ENCODE measurements at places on chromosomes 13 and 19.

GRCh38 chr19:10068205-10068604 is 17.9 kb upstream of the SHFL start:
- peak; percentile 15 for DNase-seq

GRCh38 chr19:31377736-31378135 is 28.5 kb upstream of the TSHZ3 start:
- DNase-seq: no peak

GRCh38 chr13:40031031-40031430 is 375.6 kb downstream of the COG6 start:
- no peak for DNase-seq

GRCh38 chr13:66128692-66129269 is 1101.4 kb downstream of the PCDH9 start:
- DNase-seq: no peak

- DNase-seq: no peak
Measured at GRCh38 chr19:37989855-37990254, 82.8 kb downstream of the SIPA1L3 start.

DNA sequence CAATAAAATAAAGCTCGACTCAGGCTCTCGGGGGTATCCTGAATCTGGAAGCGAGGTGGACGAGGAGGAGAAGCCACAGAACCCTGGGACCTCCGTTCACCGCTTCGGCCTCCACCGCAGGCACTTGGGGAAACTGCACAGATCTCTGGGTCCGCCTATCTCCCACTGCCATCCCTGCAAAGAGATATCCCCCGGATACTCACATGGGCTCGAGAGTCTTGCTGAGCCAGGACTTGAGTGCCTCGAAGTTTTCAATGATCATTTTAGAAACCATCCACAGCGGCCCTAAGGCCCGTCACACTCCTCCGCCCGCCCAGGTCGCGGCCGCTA is 589 bp downstream of the RBM26 start:
- no peak for DNase-seq

- peak; percentile 14 for DNase-seq
Measured at GRCh38 chr19:49997709-49998108, 27.5 kb downstream of the VRK3 start.

GRCh38 chr13:101965096-101965495 is 436.8 kb downstream of the FGF14 start:
- no peak for DNase-seq

- DNase-seq: no peak
Measured at GRCh38 chr19:29273000-29273640, 60.2 kb upstream of the UQCRFS1 start.

DNA sequence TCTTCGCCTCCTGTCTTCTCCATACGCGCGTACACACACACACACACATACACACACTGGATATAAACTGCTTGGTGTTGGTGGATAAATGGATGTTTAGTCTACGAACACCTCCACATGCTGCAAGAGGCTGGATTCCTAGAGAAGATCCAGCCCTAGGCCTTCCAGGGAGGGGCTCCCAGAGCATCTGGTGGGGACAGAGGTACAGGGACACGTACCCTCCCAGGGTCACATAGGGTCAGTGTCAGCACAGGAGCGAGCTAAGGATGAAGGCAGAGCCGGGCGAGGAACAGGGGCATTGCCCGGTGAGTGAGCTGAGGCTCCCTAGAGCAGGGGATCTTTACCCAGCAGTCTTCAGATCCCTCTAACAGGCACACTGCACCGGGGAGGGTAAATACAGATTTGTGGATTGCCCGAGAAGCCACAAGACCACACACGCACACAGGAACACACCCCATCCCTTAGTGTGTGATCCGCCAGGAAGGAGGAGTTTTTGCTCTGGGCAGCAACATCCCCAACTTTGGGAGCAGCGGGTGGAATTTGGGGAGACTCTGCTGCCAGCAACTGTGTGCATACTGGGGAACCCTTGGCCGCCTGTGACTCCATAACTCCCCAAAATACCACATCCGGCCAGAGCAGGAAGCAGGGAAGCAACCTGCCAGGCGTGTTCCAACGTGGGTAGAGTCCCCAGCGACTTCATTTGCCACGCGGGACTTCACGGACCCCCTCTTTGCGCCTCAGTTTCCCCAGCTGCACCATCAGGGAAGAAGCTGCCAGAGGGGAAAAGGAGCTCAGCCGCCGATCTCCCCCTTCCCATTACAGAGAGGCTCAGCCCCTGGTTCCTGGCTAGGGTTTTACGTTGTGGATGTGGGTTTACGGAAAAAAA is 5.8 kb upstream of the TLE2 start:
- DNase-seq: peak; percentile 30

DNA sequence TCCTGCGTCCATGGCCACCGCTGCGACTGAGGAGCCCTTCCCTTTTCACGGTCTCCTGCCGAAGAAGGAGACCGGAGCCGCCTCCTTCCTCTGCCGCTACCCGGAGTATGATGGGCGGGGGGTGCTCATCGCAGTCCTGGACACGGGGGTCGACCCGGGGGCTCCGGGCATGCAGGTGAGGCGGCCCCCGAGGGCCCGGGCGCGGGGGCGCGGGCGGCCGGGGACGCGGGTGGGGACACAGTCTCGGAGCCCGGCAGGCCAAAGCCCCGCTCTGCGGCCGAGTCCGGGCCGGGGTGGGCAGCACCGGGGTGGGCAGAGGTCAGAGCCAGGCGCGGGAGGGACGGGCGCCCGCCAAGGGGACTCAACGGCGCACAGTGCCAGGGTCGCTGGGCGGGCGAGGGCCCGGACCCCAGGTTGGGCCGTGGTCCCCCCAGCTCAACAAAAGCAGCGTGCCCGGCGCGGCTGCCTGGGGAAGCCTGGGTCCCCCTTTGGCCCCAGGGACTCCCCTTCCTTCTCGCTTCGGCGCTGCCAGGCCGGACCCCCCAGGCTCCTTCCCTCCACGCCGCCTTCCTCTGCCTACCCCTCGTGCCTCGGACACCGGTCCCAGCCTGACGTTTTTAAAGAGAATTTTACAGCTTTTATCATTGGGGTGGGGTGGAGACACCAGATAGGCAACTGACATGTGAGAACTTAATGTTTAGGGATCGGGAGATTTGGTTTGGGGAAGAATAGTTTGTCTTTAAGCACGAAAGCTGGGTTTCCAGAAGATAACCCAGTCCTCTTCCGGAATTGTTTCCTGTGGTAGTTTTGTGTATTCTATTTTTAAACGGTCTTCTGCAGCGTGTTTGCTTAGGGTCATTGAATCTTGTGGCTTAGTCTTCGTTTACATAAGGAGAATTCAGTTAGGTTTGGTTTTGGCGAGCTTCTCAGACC is 509 bp downstream of the TPP2 start:
- DNase-seq: no peak

- DNase-seq: no peak
Measured at GRCh38 chr13:99974296-99974938, 2.9 kb upstream of the ZIC5 start.

GRCh38 chr19:40466985-40467734 is at the start of gene SPTBN4:
Gene SPTBN4, plus strand, starts transcription at chr19:40467001. Its CDS starts 5,621 bp downstream, at chr19:40472622.
- DNase-seq: no peak

GRCh38 chr13:47258384-47258783 is 361.5 kb upstream of the HTR2A start:
- no peak for DNase-seq

DNA sequence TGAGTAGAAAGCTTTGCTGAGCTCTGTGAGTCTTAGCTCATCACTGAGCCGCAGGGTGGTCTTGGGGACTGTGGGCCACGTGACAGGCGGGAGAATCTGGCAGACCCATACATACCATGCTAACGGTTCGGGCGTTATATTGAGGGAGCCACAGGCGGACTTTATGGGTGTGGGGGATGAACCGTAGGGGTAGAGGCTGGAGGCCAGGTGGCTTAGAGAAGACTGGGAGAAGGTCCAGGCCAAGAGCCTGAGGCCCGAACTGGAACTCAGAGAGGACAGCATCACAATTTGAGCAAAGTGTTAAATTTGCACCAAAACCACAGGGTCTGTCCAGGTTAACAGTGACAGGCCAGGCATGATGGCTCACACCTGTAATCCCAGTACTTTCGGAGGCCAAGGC is 15.3 kb upstream of the ATF5 start:
- DNase-seq: no peak

DNA sequence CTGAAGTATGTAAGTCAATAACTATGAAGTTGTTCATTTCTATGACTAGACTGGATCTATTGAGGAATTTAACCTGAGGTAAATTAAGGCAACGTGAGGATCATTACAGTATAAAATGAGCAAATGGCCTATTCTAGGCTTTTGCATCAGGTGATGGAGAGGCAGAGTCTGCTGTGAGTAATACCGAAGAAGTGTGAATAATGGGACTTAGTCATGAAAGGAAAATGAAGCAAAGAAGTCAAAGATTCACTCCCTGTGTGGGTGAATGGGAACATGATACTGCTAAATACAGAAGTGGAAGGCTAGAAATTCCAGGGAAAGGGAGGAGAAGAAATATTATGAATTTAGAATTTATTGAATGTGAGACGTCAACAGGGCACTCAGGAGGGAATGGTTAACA is 774.1 kb downstream of the LIG4 start:
- DNase-seq: no peak

GRCh38 chr19:2255112-2255845 is 938 bp downstream of the JSRP1 start:
- DNase-seq: no peak

GRCh38 chr13:50340551-50341287 is 325.5 kb downstream of the KCNRG start:
- no peak for DNase-seq

DNA sequence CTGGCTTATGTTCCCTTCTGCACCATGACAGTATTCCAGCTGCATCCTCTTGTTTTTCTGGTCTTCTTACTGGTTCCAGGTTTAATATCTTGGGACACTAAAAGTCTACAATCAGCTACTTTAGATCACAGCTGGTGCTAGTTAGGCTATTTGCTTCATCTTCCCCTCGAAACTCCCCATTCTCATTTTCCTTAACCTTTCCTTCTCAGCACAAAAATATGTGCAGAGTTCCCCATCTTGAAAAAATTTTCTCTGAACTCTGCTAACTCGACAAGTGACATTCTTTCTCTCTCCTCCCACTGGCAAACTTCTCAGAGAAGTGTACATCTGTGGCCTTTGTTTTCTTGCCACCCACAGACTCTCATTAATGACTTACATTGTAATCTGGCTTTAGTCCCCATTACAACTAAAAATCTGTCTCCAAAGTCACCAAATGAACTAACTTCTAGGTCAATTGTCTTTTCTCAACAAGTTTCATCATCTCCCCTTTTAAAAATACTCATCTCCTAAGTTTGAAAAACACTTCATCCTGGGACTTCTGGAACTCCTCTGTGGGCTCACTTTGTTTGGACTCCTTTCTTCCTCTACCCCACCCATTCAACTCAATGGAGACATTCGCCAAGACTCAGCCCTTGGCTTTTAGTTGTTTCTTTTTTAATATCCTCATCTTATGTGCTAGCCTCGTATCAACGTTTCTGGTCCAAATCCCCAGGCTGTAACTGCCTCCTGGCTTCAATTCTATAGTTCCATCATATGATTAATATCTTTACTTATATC is 7.1 kb upstream of the KL start:
- DNase-seq: no peak

- no peak for DNase-seq
Measured at GRCh38 chr13:21798181-21798580, 127.3 kb downstream of the FGF9 start.

- DNase-seq: no peak
Measured at GRCh38 chr13:67410645-67411044, 180.5 kb upstream of the PCDH9 start.

DNA sequence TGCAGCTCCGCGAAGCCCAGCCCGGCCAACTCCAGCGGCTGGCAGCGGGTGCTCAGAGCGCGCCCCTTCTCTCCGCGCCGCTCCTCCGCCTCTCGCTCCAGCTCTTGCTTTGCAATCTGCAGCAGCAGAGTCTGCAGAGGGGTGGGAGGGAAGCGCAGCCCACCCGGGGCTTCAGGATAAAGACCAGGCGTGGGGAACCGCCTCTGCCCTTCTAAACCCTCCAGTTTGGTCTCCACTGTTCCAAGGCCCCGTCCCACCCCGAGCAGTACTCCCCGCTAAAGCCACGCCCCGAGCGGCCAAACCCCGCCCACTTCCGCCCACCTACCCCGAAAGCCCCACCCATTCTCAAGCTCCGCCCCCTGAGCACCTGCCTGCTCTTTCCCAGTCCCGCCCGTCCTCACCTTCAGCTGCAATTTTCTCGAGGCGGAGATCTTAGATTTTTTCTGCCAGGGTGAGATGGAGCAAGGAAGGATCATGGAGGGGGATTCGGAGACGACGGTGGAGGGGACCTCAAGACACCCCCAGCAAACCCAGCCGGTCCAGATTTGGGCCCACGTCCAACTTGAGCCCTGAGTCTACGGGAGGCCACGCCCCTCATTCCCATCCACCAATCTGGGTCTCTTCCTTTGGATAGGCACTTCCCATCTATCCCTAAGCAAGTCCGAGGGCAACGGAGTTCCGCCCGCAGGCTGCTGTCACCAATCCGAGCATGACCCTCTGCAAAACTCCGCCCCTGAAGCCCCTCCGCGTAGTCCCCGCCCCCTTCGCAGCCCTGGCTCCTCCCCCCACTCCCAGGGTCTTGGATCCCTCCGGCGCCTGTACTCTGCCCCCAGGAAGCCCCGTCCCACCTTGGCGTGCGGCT is 1.1 kb downstream of the TNNI3 start:
- no peak for DNase-seq

- DNase-seq: no peak
Measured at GRCh38 chr13:110518571-110518970, 43.0 kb downstream of the RAB20 start.

- DNase-seq: no peak
Measured at GRCh38 chr13:98390086-98390715, 186.7 kb downstream of the STK24 start.

Measured in CD4-positive, alpha-beta T cell treated with Interleukin-15 for 4 hours (primary cell).